ENCODE measurements at places on chromosomes 4 and X.

- no peak for DNase-seq
These were observed 225.8 kb upstream of the SFRP2 start for GRCh38 chr4:154014407-154015321.

DNA sequence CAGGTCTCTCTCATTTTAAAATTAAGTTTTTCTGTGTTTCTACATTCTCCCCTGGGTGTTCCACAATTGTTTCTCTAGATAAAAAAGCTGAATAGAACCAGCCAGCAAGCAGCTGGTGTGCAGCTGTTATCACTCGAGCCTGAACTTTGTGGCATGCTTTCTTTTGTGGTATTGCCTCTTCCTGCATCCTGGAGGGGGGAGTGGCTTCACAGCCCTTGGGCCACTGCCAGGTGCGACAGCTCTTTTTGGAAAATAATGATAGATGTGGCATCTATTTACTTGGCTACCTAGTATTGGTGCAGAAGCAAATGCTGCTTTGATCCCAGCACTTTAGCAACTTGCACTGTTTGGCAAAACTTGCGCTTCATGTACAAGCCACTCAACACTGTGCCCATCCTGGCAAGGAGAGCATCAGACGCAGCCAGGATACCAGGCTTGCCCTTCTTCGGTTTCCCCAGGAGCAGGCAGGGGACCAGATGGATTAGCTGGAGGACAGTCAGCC is 69.4 kb downstream of the HMGB2 start:
- peak; percentile 53 for DNase-seq

DNA sequence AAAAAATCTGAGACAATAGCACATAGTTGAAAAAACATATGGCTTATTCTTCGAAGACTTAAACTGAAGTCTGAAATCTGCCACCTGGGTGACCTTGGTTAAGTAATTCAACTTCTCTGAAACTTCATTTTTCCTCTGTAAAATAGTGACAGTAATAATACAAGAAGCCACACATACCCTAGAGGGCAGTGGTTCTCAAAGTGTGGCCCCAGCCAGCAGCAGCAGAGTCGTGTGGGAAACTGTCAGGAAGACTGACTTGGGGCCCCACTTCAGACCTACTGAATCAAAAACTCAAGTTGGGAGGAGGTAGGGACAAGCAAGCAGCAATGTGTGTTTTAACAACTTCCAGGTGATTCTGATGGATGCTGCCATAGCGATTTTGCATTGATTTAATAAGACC is 249.9 kb downstream of the HNRNPD start:
- DNase-seq: peak; percentile 15

DNA sequence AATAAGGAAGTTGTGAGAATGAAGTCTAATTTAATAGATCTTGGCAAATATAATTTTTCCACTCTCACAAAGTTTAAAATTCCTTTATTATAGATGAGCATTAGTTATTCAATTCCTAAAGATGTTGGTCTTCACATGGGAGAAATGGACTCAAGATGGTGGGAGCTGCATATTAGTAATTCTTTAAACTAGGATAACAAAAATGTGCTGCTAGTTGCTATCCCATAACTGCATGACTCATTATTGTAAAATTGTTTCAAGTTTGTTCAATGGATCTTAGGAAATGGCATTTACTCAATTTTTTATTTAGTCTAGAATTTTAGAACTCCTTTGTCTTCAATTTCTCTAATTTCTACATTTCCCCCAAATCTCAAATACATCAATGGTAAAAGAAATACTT is 155.8 kb downstream of the ATP10D start:
- no peak for DNase-seq

DNA sequence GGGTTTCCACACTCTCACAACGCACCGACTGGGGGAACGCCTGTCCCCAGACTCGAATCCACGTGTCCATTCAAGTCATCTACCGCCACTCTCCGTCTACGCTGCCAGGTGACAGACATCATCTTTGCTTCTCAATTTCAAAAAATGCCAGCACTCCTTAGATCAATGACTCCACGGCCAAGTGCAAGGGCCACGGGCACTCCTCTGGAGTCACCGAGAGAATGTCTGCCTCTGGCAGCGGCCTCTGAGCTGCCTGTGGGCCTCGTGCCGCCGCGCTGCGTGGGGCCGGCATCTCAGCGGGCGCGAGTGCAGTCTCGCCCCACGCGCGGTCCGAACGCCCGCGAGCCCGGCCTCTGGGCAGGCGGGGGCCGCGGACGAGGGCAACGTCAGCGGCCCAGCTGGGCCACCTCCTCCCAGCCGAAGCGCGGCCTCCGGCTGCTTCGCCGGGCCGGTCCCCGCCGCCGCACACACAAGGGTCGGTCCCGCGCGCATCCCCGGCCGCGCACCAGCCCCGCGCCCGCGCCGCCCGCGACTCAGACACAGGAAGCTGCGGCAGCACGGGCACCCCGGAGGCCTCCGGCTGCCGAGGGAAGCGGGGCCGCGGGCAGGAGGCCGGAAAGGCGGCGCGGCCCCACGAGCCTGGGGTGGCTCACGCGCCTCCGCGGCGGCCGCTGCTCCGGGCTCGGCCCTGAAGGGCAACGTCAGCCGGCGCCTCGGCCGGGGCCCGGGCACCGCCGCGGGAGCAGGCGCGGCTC is 450 bp downstream of the ACSL1 start:
- peak; percentile 58 for DNase-seq

GRCh38 chr4:41420541-41420940 is 117.4 kb upstream of the LIMCH1 start:
- no peak for DNase-seq

DNA sequence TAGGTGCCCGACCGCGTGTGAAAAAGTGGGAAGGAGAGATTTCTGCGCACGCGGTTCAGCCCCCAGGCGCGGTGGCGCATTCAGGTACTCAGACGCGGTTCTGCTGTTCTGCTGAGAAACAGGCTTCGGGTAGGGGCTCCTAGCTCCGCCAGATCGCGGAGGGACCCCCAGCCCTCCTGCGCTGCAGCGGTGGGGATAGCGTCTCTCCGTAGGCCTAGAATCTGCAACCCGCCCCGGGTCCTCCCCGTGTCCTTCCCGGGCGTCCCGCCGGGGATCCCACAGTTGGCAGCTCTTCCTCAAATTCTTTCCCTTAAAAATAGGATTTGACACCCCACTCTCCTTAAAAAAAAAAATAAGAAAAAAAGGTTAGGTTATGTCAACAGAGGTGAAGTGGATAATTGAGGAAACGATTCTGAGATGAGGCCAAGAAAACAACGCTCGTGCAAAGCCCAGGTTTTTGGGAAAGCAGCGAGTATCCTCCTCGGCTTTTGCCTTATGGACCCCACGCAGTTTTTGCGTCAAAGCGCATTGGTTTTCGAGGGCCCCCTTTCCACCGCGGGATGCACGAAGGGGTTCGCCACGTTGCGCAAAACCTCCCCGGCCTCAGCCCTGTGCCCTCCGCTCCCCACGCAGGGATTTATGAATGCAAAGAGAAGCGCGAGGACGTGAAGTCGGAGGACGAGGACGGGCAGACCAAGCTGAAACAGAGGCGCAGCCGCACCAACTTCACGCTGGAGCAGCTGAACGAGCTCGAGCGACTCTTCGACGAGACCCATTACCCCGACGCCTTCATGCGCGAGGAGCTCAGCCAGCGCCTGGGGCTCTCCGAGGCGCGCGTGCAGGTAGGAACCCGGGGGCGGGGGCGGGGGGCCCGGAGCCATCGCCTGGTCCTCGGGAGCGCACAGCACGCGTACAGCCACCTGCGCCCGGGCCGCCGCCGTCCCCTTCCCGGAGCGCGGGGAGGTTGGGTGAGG is 3.7 kb downstream of the SHOX start:
- DNase-seq: no peak

DNA sequence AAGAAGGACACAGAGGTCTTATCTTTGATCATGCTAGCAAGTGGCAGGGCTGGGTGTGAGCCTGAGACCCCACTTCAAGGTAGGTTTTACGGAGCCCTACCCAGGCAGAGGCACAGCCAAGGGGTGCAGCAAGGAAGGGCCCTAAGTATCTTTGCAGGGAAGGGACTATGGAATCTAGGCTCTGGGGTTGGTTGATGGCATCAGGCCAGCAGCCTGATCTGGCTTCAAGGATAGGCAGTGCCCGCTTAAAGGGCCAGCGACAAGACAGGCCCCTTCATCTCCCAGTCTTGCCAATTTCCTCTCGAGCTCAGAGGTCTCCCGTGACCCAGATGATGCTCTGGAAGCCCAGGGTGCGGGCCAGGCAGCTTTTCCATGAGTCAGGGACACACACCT is 5.8 kb downstream of the ABLIM2 start:
- no peak for DNase-seq

DNA sequence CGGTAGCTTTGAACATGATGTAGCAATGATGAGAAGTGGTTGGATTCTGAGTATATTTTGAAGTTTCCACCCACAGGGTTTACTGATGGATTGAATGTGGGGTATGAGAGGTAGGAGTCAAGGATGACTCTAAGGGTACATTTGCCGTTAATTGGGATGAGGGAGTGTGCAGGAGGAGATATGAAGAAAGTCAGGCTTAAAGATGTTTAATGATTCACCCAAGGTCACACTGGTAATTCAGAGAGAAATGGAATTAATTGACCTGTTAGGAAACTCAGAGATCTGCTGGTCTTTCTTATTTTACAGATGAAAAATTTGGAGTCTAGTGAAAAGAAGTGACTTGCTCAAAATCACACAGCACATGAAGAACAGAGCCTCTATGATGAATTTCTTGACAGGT is 390.7 kb downstream of the GBA3 start:
- no peak for DNase-seq

GRCh38 chr4:96183611-96184010 is 343.7 kb downstream of the PDHA2 start:
- DNase-seq: no peak

GRCh38 chr4:122218762-122219161 is 66.6 kb downstream of the BLTP1 start:
- no peak for DNase-seq

DNA sequence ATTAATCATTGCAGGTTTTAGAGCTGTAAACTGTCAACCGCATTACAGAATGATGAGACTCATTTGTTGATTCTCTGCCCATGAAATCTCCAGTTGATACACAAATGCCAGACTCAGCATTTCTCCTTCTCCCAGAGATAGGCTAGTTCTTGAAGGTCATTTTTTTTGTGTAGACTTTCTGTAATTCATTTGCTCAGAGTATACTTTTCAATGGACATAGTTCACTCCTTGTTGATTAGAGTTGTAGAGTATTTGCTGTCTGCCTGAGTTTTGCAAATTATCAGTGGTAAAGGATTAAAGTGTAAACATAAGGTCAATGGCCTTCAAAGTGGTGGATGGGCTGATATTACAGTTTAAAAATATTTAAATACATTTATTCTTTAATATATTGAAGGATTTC is 15.2 kb upstream of the ALB start:
- DNase-seq: no peak

GRCh38 chr4:36304138-36304681 is 22.8 kb downstream of the DTHD1 start:
- no peak for DNase-seq

- no peak for DNase-seq
These were observed 519.5 kb downstream of the FGF13 start for GRCh38 chrX:138191998-138192397.

GRCh38 chr4:37430718-37431416 is 186.3 kb downstream of the NWD2 start:
- DNase-seq: no peak

DNA sequence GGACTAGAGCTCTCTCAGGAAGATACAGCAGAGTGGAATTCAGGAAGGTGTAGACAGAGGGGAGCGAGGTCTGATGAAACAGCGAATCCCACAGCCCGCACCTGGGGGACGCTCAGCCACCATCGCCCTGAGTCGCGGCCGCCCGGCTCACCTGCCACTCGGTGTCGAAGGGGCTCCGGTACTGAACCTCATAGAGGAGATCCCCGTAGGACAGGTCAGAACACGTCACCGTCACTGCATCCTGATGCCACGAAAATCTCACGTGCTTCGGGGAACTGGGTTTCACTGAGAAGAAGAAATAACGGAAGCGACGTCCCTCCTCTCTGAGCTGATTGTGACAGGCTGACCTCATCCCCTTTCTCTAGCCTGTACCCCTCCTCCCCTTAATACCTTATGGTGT is 10.2 kb downstream of the CRLF2 start:
- no peak for DNase-seq

DNA sequence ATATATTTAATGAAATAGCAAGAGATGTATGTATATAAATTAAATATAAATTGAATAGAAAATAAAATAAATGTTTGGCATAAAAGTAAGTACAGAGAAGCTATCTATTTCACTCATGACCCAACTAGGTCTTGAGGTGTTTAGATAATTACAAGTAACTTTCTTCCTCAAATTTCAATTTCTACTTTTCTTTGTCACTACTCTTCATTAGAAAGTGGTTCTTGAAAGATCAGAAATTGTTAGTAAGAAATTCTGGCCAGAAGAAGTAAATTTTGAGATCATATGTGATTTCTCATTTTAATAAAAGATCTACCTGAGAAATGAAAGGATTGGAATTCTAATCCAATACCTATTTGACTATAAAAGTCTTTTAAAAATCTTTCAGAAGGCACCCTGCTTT is 126.9 kb downstream of the BTC start:
- no peak for DNase-seq

All from activated CD4-positive, alpha-beta T cell treated with anti-CD3 and anti-CD28 coated beads, Interleukin-2, amount 10 ng/mL, durations not matched to agents 7 days and 5 days (primary cell).